ENCODE measurements at places on chromosomes 1 and 21. TPM values are rescaled to one million over a fixed set of nuclear protein-coding genes. Genes with fewer than 3 reads are reported as not detected.

SPATA46 gene
- not detected for total RNA-seq

CSF1 gene
- total RNA-seq = 2.8 TPM

PGBD2 gene
- total RNA-seq = 10.1 TPM

AVPR1B gene
- 0.23 TPM for total RNA-seq

EXO1 gene
- 4.2 TPM for total RNA-seq

TIAM1 gene
- total RNA-seq = 41.8 TPM

AXDND1 gene
- 0.69 TPM for total RNA-seq

SAMD13 gene
- total RNA-seq = 7.8 TPM

PSMA5 gene
- 42.9 TPM for total RNA-seq
